ENCODE measurements at places on chromosomes 3 and 15.

DNA sequence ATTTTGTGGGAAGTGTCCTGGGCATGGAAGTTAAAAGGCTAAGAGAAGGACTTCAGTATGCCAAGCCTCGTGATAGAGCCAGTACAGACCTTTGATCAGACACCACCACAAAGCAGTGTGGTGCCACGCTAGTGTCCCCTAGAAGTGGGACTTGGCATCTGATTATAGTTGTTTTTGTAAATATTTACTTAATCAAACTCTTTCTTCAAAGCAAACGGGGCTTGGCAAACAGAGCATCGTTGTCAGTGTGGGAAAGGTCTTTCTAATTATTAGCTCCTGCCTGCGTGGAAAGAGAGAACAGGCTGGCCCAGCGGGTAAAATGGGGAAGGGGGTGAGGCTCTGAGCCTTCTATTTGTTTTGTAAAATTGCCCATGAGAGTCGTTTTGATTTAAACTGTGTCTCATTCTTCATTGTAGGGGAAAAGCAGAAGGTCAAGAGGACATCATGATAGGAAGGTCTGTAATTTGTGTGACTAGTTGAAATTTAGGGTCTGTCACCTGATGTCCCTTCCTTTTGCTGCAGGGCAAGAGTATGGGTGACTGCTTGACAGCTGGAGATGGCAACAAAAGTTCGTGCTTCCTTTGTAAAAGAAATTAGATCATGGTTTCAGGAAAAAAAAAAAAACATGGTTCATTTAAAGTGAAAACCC lies 105.0 kb downstream of the IQCH start:
- DNase-seq, result no peak

- DNase-seq, result no peak
These were observed 76.0 kb downstream of the ETFA start for GRCh38 chr15:76235186-76235826.

DNA sequence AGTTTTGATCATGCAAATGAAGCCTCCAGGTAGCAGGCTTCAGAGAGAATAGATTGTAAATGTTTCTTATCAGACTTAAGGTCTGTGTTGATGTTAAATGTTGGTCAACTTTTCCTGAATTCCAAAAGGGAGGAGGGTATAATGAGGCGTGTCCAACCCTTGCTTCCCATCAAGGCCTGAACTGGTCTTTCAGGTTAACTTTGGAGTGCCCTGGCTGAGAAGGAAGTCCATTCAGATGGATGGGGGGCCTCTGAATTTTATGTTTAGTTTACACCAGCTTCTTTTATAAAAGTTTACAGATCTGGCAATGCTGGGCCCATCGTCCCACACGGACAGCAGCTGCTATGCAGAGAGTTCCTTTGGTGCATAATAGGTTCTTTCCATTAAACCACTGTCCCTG lies 8.9 kb downstream of the CCDC13 start:
- DNase-seq, result no peak

GRCh38 chr3:194137008-194137505 lies 1.1 kb downstream of the HES1 start:
- peak; percentile 37 for DNase-seq

GRCh38 chr15:50880651-50881114 lies 27.8 kb upstream of the AP4E1 start:
- DNase-seq, result no peak

DNA sequence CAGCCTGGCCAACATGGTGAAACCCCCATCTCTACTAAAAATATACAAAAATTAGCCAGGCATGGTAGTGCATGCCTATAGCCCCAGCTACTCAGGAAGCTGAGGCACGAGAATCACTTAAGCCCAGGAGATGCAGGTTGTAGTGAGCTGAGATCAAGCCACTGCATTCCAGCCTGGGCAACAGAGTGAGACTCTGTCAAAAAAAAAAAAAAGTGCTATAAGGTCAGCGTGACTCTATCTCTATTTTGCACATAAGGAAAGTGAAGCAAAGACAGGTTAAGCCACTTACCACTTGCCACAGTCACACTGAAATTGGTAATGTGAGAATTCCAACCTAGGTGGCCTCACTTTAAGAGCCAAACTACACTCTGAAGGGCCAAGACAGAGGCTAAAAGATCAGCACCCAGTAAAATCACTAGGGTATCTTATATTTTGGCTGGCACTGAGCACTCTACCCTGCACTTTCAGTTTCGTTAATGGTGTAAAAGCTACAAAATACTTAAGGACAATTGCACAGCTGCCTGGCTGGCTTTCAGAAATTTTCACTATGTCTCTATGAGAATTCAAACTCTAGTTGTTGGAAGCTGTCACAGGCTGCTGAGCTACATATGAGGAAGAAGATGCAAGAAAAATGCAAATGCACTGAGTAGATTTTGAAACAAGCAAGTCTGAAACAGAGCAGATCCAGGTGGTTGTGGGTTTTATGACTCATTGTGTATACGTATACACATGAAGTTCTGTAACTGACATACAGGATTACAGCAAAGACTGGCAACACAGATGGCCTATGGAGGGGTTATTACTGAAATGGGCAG lies 32.7 kb downstream of the TRANK1 start:
- DNase-seq, result peak; percentile 34

- DNase-seq, result no peak
These were observed 13.8 kb upstream of the ADPGK start for GRCh38 chr15:72797338-72797689.

DNA sequence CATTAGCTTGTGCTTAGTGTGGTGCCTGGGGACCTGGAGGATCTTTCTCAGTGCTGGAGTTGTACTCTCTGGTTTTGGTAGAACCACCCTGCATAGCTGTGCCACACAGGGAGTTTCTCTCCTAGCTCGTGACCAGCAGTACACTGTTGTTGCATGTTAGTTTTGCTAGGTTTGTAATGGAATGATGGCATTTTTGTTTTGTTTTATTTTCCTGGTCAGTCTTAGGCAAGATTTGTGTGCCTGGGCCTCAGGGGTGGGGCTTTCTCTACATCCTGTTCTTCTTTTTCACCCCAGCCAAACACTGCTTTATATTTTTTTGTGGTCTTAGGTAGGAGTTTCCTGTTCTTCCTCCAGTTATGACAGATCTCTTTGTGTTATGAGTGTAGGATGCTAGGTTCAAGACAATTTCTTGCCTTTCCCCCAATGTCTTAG lies 534.5 kb upstream of the KCNMB2 start:
- peak; percentile 26 for DNase-seq

DNA sequence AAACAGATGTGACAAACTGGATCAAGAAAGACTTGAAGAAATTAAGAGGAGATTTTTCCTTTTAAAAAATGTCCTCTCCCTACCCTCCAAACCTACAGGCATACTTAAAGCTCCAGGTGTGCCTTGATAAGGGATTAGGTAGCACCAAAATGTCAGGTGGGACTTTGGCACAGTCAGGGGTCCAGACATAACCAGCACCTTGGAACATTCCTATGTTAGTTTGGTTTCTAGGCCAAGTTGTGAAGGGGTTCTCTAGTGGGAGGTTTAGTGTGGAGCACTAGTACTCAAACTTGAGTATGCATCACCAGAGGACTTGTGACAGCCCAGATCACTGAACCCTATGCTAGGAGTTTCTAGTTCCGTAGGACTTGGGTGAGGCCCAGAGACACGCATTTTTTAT lies 13.9 kb downstream of the ILDR1 start:
- no peak for DNase-seq

- DNase-seq, result no peak
These were observed 9.2 kb upstream of the LYZL4 start for GRCh38 chr3:42419563-42419962.

GRCh38 chr3:132626955-132627354 lies 29.9 kb downstream of the ACKR4 start:
- no peak for DNase-seq

Data from stimulated activated CD4-positive, alpha-beta T cell treated with anti-CD3 and anti-CD28 coated beads, Interleukin-2, amount 100 ng/mL, for 24 hours (primary cell).